ENCODE measurements at places on chromosomes 2 and 18.

GRCh38 chr18:13368080-13368813, 149.7 kb downstream of the LDLRAD4 start:
- DNase-seq = no peak

DNA sequence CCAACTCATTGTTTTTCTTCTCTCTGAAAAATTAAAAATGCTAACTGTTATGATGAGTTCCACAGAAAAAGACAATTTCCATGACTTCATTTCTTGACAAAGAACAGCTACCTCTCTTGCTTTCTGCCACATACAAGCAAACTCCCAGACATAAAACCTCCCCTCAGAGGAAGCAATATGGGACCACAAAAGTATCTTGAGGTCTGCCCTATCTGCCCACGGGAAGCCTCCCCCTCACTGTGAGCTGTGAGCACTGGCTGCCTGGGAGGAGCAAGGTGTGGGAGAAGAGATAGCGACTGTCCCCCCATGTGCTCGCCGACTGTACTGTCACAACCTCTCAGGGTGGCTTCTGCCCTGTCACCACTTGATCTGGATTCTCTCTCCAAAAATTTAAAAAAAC, 69.7 kb upstream of the NRP2 start:
- no peak for DNase-seq

DNA sequence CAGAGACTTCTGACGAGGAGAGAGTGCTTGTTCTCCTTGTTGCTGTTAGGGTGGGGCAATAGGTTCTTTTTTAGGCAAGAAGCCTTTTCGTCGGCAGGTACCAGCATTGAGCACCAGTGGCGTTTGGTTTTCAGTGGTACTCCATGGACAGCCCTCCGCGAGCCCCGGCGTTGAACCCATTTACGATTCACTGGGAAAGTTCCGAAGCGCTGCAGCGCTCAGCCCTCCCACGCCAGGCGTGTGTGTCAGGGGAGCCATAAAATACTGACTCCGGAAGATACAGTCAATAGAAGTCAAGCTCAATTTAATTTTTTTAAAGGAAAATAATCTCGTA, 494 bp upstream of the ROCK1 start:
- DNase-seq = peak; percentile 88

DNA sequence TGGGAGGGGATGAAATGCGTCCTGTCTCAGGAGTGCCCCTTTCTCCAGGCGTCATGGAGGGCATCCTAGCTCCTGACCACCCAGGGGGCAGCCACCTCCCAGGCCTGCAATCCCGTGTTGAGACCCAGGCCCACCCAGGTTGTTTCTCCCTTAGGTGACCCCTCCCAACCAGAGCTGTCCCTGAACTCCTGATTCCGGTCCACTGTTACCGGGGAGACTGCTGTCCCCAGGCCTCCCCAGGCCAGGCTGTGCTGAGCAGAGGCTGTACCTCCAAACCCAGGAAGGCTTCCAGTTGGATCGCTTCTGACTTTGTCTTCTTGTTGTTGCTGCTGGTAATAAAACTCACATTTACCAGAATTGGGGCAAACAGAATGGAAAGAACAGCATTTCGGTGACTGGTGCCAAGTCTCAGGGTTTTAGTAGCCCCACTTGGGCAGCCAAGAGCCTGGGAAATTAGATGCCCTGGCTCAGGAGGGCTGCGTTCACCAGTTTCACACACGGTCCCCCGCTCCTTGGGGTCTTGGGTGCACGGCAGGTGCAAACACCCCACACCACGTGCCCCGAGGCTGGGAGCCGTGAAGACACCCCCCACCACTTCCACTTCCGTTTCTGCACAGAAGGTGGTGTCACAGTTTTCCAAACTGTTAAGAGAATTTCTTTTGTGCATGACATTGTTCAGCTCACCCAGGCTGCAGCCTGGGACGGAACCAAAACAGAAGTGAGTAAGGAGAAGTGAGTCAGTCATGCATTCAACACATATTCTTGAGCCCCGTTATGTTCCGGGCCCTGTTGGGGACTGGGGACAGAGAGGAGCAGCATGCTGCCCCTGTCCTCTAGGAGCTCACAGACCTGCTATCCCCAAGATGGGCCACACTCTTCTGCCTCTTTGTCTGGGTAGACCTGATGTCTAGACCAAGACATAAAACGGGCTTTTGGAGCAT, 29.4 kb downstream of the ITM2C start:
- no peak for DNase-seq

GRCh38 chr18:49663899-49664890, 102.3 kb downstream of the LIPG start:
- DNase-seq = no peak

DNA sequence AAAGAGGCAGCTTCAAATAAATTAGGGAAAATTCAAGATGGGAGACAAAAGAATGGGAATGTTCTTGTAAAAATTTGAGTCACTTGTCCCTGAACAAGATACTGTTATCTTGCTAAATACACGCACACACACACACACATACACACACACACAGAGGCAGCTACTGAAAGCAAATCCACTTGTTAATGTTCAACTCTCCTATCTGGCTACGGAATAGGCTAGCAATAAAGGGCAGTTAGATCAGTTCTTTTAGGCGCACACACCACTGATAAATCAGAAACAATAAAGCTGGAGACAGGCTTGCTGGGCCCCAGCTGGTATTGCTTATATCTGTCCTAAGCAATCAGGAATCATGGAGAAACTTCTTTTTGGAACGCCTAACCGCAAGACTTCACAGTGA, 461.6 kb downstream of the BCL11A start:
- no peak for DNase-seq

GRCh38 chr2:169143998-169144397, 74.6 kb downstream of the DHRS9 start:
- no peak for DNase-seq

DNA sequence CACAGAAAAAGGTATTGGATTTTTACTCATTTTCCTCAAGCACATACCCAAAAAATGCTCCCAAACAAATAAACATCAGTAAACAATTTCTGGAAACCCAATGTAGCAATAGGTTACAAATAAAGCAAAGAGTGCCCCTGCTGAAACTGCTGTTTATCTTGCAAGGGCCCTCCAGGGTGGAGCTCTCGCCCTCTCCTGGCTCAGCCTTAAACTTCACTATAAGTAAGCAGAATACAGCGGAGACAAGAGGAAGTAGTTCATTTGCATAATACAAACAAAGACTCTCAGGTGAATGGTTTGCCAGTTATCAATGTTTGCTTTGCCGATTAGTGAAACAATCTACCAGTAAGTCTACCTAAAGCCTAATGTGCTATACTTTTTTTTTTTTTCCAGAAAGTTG, 437.6 kb downstream of the DLGAP1 start:
- no peak for DNase-seq

DNA sequence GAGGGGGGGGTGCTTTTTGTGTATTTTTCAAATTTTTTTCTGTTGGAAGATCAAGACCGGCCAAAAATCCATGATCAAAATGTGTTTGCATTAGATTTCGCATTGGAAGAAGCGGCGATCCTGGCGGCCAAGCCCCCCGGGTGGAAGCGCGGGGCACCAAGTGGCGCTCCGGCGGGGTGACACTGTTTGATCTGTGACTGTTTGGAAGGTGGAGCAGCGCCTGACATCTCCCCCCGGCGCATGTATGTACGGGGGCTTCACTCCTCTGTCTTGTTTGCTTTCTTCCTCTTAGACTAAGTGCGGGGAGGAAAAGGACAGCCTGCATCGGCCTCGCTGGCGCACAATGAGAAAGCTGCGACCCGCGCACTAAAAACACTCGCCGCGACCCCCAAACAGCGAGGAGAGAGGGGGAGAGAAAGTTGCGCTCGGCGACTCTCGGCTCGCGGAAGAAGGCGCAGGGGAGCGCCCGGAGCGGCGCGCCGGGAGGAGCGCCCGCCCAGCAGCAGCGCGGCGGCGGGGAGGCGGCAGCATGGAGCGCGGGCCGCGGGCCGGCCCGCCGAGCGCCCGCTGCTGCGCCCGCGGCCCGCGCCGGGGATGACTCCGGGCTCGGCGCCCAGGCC, 515 bp downstream of the TSHZ1 start:
- peak; percentile 62 for DNase-seq

GRCh38 chr18:48530399-48531081, 8.3 kb upstream of the CTIF start:
- no peak for DNase-seq

DNA sequence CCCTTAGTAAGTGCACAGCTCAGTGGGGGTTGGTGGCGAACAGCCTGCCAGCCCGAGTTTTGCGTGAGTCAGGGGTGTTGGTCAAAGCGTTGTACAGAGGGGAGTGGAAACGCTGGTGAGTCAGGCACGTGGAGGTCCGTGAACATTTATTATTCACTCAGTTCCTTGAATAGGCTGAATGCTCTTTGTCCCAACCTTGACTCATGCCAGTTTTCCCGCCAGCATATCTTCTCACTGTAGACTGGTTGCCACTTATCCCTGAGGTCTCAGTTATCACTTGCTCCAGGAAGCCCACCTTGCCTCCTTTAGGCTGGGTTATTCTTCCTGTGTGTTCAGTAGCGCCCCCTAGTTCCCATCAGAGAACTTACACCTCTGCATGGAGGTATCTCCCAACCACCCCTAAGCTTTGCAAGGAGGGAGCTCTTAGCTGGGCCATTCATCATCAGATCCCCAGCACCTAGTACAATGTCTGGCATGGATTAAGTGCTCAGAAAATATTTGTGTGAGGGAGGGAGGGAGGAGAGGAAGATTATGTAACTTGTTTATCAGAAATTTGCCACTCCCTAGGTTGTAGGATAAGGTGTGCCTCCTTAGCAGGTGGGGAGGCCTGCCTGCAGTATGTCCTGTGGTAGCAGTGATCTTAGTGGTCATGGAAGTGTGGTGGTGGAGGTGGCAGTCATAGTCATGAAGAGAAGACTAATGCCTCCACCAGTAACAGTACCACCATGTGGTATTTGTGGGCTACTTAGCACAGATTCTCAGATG, 72.1 kb downstream of the CABLES1 start:
- no peak for DNase-seq

GRCh38 chr2:174789001-174789400, 24.7 kb upstream of the CHRNA1 start:
- no peak for DNase-seq

DNA sequence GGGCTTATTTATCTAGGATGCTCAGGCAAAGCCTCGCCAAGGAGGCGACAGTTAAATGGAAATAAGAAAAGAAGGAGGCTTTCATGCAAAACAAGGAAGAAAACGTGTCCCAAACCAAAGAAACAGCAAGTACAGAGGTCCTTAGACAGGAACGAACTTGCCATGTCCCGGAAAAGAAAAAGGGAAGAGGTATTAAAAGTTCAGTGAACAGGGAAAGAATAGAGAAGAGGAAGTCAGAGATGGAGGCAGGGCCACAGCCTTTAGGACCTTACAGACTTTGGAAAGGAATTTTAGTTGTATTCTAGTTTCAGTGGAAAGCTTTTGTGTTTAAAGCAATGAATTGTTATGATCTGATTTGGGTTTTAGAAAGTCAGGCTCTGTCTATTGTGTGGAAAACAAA, 22.1 kb downstream of the IKZF2 start:
- no peak for DNase-seq

- no peak for DNase-seq
These were observed 176.5 kb upstream of the SPRED2 start for GRCh38 chr2:65608916-65609315.
